ENCODE measurements at places on chromosomes 3 and 15. TPM values are rescaled to one million over a fixed set of nuclear protein-coding genes. Genes with fewer than 3 reads are reported as not detected.

The KCTD6 gene
- 10.0 TPM for total RNA-seq

The NR2E3 gene
- under 0.01 TPM for total RNA-seq

The CDCP1 gene
- 76.4 TPM for total RNA-seq

The PIF1 gene
- 5.8 TPM for total RNA-seq

The ERC2 gene
- 0.42 TPM for total RNA-seq

The STXBP5L gene
- total RNA-seq, result 2.7 TPM

All from smooth muscle cell of the umbilical artery (primary cell).